ENCODE measurements at places on chromosomes 5 and 9.

- no peak for DNase-seq
Measured at GRCh38 chr5:158354958-158355357, 496.0 kb upstream of the CLINT1 start.

GRCh38 chr5:120599576-120599975 lies 135.5 kb downstream of the PRR16 start:
- DNase-seq, result no peak

DNA sequence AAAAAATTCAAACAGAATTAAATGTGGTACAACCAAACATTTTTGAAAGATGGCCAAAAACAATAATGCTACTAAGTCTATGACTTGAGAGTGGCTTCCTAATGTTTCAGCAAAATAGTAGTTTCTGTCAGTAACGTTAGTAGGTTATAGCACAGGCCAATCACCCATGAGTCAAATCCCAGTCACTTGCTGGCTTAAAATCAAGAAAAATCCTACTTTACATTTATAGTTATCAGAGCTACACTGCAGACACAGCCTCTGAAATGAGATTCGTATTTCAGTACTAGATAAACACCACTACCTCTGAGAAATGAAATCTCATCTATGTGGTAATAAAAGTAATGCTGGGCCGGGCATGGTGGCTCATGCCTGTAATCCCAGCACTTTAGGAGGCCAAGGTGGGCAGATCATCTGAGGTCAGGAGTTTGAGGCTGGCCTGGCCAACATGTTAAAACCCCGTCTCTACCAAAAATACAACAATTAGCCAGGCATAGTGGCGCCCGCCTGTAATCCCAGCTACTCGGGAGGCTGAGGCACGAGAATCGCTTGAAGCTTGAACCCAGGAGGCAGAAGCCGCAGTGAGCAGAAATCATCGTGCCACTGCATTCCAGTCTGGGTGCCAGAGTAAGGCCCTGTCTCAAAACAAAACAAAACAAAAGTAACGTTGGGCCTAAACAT lies 6.1 kb downstream of the ZDHHC21 start:
- no peak for DNase-seq

DNA sequence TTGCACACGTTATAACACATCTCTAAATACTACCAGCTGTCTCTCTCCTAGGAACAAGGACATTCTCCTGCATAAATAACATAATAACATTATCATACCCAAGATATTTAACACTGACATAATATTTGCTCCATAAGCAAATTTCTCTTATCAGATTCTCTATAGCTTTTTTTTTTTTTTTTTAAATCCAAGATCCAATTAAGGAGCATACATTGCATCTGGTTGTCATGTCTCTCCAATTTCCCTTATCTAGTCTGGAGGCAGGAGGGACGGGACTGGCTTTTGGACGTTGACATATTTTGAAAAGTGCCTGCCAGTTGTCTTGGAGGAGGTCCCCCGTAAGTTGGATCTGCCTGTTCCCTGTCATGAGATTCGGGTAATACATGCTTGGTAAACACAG lies 76.6 kb downstream of the RAPGEF1 start:
- DNase-seq, result no peak

DNA sequence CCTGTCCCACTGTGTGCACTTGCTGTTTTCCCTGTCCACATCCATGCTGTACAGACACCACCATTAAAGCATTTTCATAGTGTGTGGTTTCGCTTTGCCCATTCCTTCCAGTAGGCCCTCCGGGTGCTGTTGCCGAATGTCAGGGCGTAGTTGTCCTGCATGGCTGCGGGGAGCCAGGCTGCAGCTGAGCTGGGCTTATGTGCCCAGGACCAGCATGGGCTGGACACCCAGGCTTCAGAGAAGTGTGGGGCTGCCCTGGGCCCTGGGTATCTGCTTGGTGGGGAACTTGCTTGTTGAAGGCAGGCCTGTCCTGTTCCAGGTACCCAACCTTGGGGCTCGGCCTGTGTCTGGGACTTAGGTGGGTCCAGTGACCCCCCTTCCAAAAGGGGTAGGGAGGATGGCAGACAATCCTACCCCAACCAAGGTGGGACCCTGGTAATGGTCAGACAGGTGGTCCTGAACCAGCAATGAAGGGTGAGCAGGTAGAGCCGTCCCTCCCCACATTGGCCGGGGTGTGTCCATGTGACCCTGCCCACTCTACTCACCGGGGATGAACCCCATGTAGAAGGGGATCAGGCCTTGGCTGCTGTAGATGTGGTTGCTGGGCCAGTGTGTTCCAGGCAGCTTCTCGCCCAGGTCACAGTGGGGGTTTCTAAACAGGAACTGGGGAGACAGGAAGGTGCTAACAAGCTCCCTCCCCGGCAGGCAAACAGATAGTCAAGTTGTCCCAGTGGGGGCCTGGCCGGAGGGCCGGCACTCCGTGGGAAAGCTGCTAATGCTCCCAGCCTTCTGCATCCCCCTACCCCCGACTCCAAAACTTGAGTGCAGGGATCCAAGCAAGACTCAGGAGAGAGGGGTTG lies 2.8 kb downstream of the TUBB4B start:
- no peak for DNase-seq

DNA sequence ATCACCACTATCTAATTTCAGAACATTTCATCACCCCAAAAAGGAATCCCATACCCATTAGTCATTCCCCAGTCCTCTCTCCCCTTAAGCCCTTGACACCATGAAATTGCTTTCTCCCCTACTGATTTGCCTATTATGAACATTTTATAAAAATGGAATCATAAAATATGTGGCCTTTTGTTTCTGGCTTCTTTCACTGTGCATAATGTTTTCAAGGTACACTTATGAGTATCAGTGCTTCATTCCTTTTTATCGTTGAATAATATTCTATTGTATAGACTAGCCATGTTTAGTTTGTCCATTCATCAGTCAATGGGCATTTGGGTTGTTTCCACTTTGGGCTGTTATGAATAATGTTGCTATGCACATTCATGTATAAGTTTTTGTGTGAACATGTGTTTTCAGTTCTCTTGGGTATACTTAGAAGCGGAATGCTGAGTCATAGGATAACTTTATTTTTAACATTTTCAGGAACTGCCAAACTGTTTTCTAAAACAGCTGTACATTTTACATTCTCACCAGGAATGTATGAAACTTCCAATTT lies 40.4 kb upstream of the FGF1 start:
- no peak for DNase-seq

DNA sequence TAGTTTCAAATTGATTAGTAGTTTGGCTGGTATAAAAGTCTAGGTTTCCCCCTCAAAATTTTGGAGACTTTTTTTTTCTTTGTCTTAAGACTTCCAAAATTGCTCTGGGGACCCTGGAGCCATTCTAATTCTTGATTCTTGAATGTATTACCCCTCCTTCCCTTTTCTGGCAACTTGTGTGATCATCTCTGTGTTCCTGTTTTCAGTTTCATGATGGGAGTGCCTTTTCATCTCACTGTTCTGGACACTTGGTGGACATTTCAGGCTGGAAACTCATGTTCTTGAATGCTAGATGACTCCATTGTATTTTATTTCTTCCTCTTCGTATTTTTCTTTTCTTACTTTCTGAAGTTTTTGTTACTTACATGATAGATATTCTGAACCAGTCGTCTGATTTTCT lies 57.3 kb upstream of the LRRC70 start:
- DNase-seq, result no peak

GRCh38 chr5:135439231-135440205 lies 7.6 kb downstream of the DCANP1 start:
- no peak for DNase-seq

DNA sequence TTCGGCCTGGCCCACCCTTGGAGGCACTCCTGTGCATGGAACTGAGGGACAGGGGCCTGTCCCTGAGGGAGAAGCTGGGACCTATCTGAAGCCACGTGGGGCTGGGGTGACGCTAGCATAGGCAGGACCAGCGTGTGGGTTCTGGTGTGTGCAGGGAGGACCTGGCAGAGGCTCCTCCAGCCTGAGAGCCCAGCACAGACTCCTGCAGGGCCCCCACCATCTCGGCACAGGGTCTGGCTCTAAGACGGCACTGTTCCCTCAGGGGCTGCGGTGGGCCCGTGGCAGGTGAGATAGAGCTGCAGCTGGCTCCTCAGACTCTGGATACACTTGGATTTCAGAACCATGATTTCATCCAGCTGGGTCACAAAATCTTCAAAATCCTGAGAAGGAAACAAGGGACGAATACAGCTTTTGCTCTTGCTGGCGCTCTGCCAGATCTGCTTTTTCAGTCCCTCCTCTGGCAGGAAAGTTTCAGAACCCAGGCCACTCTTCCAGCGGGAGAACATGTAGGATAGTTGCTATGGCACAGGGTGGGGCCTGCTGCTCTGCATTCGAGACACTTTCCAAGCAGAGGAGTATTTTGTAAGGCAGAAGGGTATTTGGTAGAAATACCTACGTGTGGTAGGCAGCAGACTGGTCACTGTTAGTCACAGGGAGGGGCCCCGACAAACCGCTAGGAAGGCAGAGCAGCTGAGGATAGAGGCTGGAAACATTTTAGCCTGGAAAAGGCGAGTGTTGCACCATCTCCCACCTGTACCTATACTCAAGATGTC lies 74.7 kb downstream of the KIF24 start:
- no peak for DNase-seq

DNA sequence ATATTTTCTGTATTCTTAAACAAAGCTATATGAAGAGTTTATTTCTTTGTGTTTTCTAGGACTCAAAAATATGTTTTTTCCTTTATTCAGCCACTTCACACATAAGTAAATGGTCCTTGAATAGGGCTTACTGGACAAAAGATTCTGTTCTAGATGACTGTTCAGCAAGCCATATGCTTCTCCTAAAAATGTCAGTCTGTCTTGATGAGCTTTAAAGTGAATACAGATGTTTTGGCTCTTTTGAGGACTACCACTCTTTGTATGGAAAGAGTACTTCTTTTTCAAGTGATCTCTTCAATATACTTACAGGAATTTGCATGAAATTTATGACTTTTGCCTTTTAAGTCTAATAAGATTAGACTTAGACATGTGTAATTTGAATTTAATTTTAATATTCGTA lies 8.4 kb downstream of the NDUFS4 start:
- DNase-seq, result no peak

DNA sequence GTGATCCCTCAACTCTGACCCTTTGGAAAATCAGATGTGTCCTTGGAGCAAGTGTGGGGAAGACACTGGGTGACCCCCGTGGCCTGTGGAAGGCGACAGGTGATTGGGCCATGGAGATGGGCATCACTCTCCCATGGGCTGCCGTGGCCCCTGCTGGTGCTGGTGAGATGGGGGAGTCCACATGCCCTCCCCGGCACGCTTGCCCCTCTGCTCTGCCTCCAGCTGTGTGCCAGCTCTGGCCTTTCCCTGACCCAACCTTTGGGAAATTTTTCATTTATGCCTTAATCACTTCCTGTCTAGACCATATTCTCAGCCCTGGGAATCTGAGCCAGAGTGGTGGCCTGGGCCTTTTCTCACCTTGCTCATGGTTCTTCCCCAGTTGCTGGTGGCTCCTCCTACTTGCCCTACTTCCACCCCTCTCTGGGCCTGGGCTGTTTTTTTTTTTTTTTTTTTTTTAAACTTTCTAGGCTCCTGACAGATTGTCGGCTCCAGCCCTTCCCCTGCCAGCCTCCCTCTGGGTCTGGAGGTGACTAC lies 56.6 kb downstream of the RGS3 start:
- DNase-seq, result peak; percentile 70

Measured in CD4-positive, alpha-beta T cell treated with Interferon gamma for 1 hour (primary cell).